Type B pancreatic cell (in vitro differentiated cells): ENCODE measurements at places on chromosomes 5 and 9. TPM values are rescaled to one million over a fixed set of nuclear protein-coding genes. Genes with fewer than 3 reads are reported as not detected.

GRCh38 chr9:87140605-87141109 is 193.4 kb upstream of the GAS1 start:
- no peak for DNase-seq

FYB1 gene
- total RNA-seq: 0.24 and 0.33 TPM in 2 replicates

DNA sequence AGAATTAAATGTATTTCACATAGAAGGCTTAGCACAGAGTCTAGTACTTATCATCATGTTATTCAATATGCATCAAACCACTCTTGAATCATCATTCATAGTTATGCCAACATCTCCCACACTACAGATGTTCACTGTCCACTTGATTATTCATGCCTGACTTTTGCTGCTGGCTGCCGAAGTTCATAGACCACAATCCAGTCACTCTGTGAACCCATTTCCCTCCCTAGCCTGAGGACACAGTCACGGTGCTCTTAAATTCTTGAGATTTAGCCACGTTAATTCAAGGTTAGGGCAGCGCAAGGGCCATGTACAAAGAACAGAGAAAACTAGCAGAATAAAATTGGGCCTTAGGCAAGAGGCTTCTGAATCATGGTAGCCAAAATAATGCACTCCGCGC is 32.4 kb downstream of the ABCA1 start:
- no peak for DNase-seq

ACTBL2 gene
- not detected in 2 replicates for total RNA-seq

DNA sequence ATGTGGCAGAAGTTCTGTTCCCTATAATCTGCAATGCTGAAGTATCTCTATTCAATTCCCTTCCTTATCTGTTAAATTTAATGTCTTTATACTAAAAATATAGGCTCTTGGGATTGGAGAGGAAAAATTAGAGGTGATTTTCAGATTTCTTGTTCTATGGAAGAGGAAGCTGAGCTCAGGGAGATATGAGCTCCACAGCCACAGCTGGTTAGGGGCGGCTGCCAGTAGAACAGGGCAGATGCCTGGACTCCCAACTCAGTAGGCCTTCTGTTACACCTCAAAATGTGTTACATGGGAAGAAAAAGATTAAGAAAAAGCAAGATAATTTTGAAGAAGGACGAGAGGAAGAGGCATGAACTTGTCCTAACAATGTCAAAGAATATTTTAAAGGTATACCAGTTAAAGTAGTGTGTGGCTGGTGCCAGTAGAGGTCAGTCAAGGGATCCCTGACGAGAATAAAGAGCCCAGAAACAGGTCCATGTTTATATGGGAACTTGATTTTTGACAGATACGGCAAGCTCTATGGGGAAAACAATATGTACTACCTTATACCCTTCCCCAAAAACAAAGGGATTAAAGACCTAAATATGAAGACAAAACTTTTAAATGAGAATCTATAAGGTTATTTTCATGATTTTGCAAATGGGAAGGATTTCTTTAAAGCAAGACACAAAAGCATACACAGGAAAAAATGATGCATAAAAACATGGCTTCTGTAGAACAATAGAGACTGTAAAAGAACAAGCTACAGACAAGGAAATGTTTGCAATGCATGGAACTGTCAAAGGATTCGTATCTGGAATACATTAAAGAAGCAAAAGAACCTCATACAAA is 28.7 kb downstream of the DNAJC21 start:
- DNase-seq: no peak

GRCh38 chr5:171480239-171480638 is 60.8 kb downstream of the FGF18 start:
- no peak for DNase-seq

DNA sequence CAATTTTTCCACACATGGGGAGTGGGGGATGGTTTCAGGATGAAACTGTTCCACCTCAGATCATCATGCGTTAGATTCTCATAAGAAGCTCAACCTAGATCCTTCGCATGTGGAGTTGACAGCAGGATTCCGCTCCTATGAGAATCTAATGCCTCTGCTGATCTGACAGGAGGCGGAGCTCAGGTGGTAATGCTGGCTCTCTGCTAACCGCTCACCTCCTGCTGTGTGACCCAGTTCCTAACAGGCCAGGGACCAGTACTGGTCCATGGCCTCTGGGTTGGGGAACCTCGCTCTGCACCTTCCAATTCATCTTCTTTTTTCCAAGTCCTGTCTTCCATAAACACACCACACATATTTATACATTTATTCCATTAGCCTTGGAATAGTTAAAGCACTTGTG is 33.0 kb downstream of the POU5F2 start:
- no peak for DNase-seq

C7 gene
- 2.0 and 18.9 TPM in 2 replicates for total RNA-seq

DNA sequence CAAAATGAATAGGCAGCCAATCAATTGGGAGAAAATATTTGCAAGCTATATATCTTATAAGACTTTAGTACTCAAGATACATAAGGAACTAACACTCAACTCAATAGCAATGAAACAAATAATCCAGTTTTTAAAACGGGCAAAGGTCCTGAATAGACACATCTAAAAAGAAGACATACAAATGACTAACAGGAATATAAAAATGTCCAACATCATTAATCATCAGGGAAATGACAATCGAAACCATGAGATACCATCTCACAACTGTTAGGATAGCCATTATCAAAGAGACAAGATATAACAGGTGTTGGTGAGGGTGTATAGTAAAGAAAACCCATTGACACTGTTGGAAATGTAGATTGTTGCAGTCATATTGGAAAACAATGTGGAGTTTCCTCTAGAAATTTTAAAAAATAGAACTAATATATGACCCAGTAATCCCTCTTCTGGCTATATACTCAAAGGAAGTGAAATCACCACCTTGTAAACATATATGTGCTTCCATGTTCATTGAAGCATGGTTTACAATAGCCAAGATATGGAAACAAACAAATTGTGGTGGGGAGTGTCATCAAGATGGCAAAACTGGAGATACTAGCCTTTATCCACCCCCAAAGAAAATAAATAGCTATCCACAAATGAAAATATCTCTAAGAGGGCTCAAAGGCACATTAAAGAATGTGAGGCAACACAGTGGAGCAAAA is 13.9 kb upstream of the BTNL3 start:
- DNase-seq: no peak

CTNNAL1 gene
- total RNA-seq: 29.7 and 36.0 TPM in 2 replicates

DNA sequence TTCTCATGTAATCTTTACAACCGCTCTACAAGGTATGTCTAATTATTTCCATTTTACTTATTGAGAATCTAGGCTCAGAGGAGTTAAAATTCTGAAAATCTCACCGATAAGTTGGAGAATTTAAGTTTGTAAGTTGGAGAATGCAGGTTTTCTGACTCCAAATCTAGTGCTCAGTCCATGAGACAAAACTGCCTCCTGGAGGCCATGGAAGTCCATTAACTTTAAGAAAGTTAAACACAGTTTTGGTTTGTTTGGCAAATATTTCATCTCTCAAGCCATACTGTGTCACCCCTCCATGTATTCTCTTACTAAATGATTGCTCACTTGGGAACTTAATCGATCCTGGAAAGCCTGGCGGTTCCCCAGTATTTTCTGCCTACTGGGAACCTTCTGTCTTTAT is 52.6 kb downstream of the INIP start:
- DNase-seq: no peak
